ENCODE measurements at places on chromosomes 3 and 15.

DNA sequence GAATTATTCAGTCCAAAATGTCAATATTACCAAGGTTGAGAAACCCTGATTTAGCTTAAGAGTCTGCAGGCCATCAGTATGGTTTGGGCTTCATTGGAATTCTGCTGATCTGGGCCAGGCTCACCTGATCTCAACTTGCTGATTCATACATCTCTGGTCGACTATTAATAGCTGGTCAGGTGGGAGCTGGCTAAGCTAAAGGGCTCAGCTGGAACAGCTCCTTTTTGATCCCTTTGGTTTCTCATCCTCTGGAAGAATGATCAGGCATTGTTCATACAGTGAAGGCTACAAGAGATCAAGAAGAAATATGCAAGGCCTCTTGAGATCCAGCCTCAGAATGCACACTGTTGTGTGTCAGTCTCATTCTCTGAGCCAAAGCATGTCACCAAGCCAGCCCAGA, 123.3 kb upstream of the MME start:
- no peak for DNase-seq

GRCh38 chr3:138072796-138073195, 42.6 kb downstream of the DZIP1L start:
- no peak for DNase-seq

DNA sequence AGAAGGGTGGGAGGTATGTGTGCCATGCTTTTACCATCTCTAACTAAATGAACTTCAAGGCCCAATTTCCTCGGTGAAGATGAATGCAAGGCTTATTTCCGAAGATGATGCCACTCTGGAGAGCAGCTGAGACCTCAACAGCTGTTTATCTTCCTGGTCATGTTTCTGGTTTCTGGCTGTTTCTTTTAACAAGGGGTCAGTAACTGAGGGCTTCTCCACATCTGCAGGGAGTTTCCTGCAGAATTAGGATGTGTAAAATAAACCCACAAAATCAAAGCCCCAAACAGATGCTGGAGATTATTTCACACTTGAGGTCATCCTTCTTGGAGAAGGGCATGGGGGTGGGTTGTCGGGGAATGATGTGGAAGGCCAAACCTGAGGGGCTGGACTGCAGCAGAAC, 220.3 kb downstream of the THSD4 start:
- no peak for DNase-seq

GRCh38 chr3:146314871-146315270, 64.0 kb upstream of the PLSCR4 start:
- no peak for DNase-seq

DNA sequence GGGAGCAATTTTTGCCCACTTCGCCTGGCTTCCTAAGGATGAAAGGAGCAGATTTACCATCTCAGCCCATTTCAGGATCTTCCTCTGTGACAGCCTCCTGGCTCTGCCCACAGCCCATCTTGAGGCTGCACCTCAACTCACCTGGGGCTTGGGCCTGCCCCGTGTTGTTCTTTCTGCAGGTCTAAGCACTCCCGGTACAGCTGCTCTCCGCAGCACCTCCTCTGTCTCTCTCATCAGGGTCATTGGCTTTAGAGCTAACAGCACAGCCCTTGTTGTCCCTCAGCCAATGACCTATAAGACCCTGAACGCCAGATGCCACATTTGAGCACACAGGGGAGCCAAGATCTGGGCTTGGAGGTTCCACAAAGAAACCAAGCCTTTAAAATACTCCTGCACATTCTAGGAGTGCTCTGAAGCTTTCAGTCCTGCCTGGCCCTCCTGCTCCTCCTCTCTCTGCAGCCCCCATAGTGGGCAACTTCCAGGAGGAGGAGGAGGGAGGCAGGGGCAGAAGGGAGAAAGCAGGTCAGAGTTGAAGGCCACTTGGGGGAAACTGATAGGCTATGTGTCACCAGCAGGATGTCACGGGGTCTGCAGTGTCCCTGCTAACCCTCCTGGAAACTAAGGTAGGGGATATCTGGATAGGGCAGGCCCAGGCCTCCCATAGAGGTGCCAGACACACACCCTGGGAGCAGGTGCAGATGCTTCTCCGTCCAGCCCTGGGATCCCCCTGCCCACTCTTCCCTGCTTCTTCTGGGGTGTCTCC, 115.6 kb downstream of the ETFA start:
- DNase-seq: no peak

- no peak for DNase-seq
Observed at GRCh38 chr3:40458473-40458872, 1.3 kb downstream of the RPL14 start.

GRCh38 chr3:27166888-27167287, 202.3 kb downstream of the NEK10 start:
- DNase-seq: no peak

- no peak for DNase-seq
Observed at GRCh38 chr3:161203485-161204098, 17.5 kb upstream of the NMD3 start.

GRCh38 chr15:77030928-77031375, 36.0 kb downstream of the PSTPIP1 start:
- DNase-seq: no peak

- DNase-seq: no peak
Observed at GRCh38 chr3:46024131-46024530, 3.2 kb downstream of the XCR1 start.

DNA sequence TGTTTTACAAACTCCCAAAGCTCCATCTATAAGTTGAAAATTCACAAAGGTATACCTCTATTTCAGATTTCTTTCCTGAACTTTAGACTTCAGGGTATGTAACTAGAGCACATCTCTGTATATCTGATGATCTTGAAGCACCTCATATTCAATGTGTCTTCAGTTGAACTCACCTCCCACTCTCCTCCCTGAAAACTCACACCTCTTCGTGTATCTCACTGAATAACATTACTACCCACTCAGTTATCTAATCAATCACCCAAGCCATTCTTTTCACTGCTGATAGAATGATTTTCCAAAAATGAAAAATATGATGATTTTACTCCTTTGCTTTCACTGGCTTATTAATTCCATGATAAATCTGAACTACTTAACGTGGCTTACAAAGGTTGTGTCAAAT, 52.9 kb downstream of the GTPBP8 start:
- no peak for DNase-seq

GRCh38 chr3:7547826-7548225, 686.9 kb downstream of the GRM7 start:
- no peak for DNase-seq

DNA sequence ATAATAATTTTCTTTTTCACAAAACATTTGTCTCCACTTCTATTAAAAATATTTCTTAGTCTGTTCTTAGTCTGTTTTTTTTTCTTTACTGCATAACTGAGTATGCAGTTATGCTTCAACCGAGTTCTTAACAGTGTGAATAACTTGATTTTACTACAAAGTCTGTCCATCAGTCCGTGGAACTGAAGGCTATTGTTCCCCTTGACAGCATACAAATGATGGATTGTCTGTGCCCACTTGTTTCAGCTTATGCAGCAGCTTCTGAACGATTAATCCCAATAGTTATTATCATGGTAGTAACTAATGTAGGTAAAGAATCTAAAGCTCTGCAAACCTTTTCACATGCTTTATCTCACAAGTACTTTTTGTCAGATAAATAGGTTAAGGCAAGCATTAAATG, 150.7 kb downstream of the SSR3 start:
- no peak for DNase-seq

DNA sequence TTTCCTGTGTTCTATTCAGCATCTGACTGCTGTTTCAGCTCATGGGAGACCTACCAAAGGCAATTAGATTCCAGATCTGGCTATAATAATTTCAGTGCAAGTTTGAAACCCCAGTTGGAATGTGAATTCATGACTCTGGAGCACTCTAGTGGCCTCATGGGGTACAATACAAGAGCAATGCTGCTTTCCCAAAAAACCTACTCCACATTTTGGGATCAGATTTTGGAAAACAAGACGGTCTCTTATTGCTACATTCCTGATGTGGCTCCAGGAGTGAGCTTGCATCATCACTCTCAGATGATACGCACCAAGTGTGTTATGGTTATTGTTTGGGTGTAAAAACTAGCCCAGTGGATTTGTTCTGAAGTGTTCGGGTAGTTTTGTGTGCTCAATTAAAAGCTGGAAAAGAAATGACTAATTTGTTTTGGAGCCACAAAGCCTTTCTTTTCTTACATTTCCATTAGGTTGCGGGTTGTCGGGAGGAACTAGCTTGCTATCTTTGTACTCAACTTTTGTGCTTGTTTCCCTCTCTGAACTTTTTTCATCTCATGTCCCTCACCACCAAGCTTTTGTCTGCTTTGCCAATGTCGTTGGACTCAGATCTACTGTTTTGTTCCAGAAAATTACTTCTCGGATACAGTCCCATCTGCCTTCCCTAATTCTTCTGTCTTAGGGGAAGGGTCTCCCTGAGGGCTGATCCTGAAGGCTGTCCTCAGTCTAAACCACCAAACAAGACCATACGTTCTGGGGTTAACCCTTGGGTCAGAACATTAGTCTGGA, 272.1 kb downstream of the BBX start:
- no peak for DNase-seq

- no peak for DNase-seq
Observed at GRCh38 chr3:147132168-147132567, 274.2 kb downstream of the ZIC4 start.

DNA sequence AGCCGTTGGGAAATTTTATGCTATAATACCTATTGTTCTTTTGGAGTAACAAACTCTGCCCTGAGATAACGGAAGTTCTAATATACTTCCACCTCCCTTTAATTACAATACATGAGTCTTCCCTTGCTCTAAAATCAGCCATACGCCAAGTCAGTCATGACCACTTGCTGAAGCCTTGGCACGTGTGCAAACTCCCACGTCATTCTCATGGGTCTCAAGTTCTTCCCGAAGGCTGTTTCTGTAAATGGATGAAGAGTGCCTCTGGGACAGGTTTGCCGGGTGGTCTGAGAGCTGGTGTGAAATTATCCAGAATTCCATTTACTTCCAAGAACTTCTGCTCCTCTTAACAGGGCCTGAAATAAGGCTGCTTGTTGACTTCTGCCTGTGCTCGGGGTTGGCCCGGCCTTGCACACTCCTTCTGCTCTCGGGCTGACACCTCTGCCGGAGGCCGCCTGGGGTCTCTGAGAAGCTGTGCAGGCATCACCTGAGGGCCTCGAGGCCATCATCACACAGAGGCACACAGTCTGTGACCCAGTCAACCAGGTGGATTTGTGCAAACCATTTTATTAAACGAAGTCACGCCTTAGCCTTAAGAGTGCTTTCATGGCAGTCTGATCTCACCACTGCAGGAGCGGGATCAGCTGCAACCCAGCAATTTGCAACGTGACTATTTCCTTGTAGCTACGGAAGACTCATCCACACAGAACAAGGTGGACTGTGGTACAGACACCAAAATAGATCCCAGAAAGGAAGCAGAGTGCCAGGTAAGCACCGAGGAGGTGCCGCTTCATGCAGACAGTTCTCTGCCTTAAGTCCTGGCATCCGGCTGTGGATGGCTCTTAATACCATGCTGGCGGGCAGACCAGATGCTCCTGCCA, 120.1 kb downstream of the ADAMTS17 start:
- no peak for DNase-seq

- no peak for DNase-seq
Observed at GRCh38 chr15:66698318-66698961, 3.6 kb upstream of the SMAD6 start.

DNA sequence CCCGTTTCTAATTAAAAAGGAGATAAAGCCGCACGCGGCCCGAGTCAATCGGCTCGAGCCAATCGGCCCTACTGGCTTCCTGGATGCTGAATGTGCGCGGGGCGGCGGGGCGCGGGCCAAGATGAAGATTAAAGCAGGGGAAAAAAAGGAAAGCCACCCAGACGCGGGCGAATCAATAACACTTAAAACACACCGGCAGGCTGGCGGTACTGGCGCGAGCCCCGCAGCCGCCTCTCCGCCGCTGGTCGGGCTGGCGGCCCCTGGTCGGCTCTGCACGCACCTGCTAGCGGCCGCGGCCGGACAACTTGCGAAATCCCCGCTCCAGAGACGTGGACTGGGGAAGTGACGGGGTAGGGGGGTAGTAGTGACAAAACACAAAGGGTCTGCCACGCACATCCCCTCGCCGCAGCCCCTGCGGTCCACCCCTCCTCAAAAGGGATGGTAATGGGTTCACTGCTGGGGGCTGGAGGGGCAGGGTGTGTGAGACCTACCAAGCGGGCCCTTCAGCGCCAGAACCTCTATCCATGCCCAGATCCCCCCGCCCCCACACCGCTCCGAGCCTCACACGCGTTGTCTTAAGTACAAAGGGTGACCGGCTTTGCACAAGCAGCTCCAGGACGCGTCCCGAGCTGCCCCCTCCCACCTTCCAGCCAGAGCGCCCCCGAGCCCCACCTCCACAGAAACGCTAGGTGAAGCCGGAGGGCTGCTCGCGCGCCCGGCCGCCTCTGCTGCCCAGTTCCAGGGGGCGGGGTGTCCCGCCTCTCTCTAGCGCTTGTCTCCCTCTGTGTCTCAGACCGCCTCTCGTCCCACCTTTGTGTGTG, 1.4 kb downstream of the WNT7A start:
- no peak for DNase-seq

GRCh38 chr3:110905121-110905520, 166.5 kb upstream of the NECTIN3 start:
- no peak for DNase-seq

DNA sequence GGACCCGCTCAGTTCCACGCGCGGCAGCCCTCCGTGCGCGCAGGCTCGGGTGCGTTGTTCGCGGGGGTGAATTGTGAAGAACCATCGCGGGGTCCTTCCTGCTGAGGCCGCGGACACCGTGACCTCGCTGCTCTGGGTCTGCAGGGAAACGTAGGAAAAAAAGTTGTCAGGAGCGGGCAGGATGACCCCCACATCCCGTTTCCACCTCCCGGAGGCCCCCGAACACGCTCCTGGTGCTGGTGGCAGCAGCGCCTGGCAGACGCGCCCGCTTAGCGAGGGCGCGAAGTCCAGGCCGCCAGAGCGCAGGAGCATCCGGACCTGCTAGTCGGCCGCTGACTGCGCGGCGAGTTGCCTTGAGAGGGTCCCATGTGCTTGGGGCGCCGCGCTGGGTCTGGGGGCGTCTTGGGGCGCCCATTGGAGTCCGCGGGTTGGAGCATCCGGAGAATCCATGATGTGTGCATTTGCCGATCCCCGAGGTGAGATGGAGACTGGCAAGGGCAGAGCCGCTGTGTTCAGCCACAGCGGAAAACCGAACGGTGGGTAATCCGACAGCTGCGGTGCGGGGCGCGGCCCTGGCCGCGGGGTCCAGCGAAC, 520 bp downstream of the GREM1 start:
- no peak for DNase-seq

- no peak for DNase-seq
Observed at GRCh38 chr3:8470801-8471200, 30.8 kb upstream of the LMCD1 start.

- no peak for DNase-seq
Observed at GRCh38 chr3:73215901-73216300, 154.4 kb downstream of the EBLN2 start.

GRCh38 chr15:73741321-73741836, 11.8 kb downstream of the INSYN1 start:
- no peak for DNase-seq

Data from activated effector memory CD4-positive, alpha-beta T cell treated with Interleukin-2 at 50 U/mL for 16 hours (primary cell).